ENCODE measurements at places on chromosomes 2 and 18. TPM values are rescaled to one million over a fixed set of nuclear protein-coding genes. Genes with fewer than 3 reads are reported as not detected.

Gene ESPNL
- polyA plus RNA-seq: 5.5 TPM

Gene EGR4
- 0.26 TPM for polyA plus RNA-seq

Gene CIDEA
- polyA plus RNA-seq: not detected

Gene SLC5A7
- polyA plus RNA-seq: not detected

Gene FAM161A
- 1.4 TPM for polyA plus RNA-seq

Gene MOCOS
- polyA plus RNA-seq: 0.13 TPM

Gene RAB17
- polyA plus RNA-seq: not detected
